ENCODE measurements at places on chromosomes 2 and 18. TPM values are rescaled to one million over a fixed set of nuclear protein-coding genes. Genes with fewer than 3 reads are reported as not detected.

- DNase-seq = no peak
- H3K27me3 ChIP-seq = no peaks in the 10 kb centered on the region
- no peak overlapping the region for H3K4me3 ChIP-seq
- H3K36me3 ChIP-seq = no peaks in the 10 kb centered on the region
These were observed 2035.3 kb upstream of the CELF4 start for GRCh38 chr18:39600894-39601293.

GRCh38 chr2:197121756-197122385 is 188.7 kb downstream of the ANKRD44 start:
- no peak overlapping the region for H3K27ac ChIP-seq
- H3K27me3 ChIP-seq = no peaks in the 10 kb centered on the region
- no peaks in the 10 kb centered on the region for H3K4me1 ChIP-seq
- no peak for DNase-seq
- no peaks in the 10 kb centered on the region for H3K36me3 ChIP-seq

DNA sequence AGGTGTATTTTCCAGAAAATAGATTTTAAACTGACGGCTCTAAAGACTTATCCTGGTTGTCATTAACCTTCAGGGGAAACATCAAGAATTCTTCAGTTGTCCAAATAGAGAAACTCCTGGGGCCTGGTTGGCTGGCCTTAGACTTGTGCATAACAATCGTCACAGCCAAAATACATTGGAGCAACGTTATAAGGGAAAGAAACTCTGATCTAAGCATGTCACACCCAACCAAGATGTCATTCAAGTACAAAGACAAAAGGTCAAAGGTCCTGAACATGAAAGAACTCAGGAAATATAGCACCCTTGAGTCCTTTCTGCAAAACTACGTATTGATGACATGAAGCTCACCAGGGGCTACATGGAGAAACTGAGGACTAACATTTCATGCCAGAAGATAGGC is 23.8 kb upstream of the APCDD1 start:
- no peak overlapping the region for H3K27ac ChIP-seq
- no peaks in the 10 kb centered on the region for H3K36me3 ChIP-seq
- no peak for DNase-seq
- H3K27me3 ChIP-seq = no peaks in the 10 kb centered on the region
- H3K4me1 ChIP-seq = no peaks in the 10 kb centered on the region
- H3K4me3 ChIP-seq = no peak overlapping the region

GRCh38 chr18:11937874-11938478 is 29.9 kb upstream of the MPPE1 start:
- no peak overlapping the region for H3K27ac ChIP-seq
- H3K4me1 ChIP-seq = no peaks in the 10 kb centered on the region
- no peaks in the 10 kb centered on the region for H3K27me3 ChIP-seq

GRCh38 chr2:8729939-8730338 is 48.1 kb downstream of the ID2 start:
- peak; percentile 58 for DNase-seq
- peak overlapping the region; percentile 1 for H3K27ac ChIP-seq
- no peak overlapping the region for H3K4me3 ChIP-seq
- no peaks in the 10 kb centered on the region for H3K4me1 ChIP-seq
- peaks cover 92% of the 10 kb centered on the region for H3K36me3 ChIP-seq

Gene DUSP19
- 13.0 TPM for total RNA-seq

DNA sequence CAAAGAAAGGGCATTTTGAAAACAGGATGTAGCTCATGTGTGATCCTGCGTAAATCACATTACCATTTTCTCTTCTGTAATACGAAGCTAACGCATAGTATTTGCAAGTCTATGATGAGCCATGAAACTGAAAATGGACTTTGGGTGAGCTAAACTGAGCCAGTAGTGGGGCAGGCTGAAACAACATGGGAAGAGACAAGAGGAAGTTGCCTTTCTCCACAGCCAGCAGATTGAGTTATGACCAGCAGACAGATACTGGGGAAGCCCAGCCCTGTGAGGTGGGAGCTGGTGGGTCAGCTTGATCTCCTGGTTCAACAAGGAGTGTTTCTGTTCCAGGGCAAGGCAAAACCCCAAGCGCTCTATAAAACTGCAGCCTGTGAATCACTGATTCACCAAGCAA is 11.8 kb downstream of the CYRIA start:
- peaks cover 79% of the 10 kb centered on the region for H3K4me1 ChIP-seq
- no peaks in the 10 kb centered on the region for H3K27me3 ChIP-seq
- no peak for DNase-seq

Gene MROH2A
- not detected for total RNA-seq

All from heart left ventricle (tissue), 16 donors.